ENCODE measurements at places on chromosomes 4 and X.
A peak's percentile ranks its signal among the peaks of the same experiment; 100 is the strongest.

- no peak for DNase-seq
Observed at GRCh38 chrX:56066016-56066415, 166.1 kb upstream of the KLF8 start.

DNA sequence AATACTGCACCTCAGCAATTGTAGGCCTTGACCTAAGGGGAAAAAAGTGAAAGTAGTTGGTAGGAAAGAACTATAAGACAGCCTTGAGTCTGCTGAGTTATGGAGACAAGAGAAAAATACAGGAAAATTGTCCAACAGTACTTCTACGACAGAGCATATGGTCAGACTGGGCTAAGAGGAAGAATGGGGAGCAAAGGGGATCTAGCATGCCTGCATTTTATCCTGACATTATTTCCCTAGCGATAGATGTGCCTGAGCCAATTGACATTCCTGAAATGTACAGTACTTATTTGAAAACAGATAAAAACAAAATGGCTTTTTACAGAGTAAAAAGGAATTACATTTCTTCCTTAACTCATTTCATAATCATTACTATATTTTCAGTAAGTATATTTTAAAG lies 22.2 kb downstream of the GUCY1A1 start:
- no peak for DNase-seq

DNA sequence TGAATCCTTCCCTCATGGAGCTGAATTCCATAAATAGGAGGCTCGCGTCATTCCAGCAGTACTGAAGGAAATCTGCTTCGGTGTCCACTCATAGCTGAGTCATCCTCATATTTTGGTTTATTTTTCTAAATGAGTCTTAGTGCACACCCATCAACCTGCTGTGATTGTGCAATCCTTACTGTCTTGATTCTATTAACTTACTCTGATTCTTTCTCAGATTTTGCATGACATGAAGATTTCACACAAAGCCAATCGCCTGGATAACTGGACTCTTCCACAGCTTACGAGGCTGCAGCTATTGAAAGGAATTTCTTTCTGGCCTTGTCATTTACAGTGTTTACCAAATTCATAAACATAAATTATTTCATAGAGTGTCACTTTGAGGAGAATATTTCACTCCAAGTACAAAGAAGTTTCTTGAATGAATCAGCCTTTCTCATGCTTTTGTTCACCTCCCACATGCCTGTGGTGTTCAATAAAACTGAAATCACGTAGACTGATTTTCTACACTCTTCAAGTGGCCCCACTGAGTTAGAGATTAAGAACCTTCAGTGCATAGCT lies 207.6 kb upstream of the SLITRK2 start:
- peak; percentile 75 for DNase-seq

- no peak for DNase-seq
Observed at GRCh38 chrX:16612257-16612897, 37.6 kb upstream of the S100G start.

- DNase-seq = no peak
Observed at GRCh38 chr4:6692806-6693205, 872 bp upstream of the S100P start.

- no peak for DNase-seq
Observed at GRCh38 chrX:48695925-48696300, 621 bp upstream of the SUV39H1 start.

DNA sequence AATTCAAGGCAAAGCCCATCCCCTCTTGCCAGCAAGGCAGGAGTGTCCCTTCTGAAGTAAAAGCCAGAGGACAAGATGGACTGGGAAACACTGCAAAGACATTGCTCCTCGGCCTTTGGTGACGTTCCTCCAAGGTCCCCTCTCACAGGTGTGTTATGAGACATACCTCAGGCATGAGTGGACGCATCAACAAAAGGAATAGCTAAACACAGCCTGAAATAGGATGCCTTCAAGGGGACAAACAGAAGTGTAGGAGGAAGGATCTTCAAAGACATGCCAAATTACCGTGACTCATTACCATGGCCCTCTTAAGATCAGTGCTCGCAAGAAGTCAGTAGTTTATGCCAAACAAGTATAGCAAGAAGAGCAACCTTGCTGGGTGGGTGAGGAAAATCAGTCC lies 6.0 kb upstream of the IDS start:
- DNase-seq = no peak

DNA sequence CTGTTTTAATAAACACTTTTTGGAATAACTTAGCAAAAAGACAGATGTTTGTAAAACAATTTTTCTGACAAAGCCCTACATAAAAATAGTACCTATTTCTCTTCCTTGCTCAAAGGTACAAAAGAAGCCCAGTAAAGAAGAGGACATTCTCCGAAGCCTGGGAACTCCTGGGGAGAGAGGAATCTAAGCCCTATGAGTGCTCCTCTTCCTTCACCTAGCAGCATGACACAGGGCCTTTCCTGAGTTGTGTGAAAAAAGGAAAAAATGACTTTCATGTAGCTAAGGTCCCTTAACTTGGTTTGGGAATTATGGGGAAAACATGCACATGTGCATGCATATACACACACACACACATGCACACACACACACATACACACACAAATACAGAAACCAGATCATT lies 586.9 kb downstream of the TMA16 start:
- no peak for DNase-seq

DNA sequence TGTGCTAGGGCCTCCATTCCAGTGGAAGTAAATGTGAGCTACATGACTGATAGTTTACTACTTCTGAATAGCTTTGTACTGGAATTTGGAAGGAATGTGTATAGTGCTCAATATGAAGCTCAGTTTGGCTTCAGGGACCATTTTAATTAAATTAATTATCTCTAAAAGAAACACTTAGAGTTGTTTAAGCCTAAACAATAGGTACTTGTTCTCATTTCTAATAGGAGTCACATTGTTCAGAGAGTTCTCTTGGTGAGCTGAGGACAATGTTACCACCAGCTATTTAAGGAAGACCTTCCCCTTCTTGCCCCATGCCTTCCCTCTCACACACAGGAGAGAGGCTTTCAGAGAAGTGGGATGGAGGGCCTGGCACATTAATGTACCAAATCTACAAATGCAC lies 78.3 kb downstream of the CHIC2 start:
- DNase-seq = no peak

DNA sequence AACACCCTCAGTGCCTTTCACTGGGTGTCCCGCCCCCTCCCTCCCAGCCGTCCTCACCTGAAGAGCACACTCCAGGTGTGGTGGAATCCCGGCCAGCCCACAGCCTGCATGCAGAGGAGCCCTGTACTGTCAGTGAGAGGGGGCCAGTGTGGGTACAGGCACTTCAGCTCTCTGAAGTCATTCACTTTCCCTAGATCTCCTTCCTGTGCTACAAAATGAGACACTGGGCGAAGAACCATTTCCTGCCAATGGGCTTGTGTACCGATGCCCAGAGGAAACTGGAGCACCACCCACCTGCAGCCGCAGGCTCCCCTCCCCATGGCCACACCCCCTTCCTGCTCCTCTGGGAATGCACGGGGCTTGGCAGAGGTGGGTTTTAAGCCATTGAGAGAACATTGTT lies 73.9 kb upstream of the C4orf50 start:
- DNase-seq = no peak

GRCh38 chr4:28787947-28788346 lies 1927.3 kb downstream of the STIM2 start:
- DNase-seq = no peak

DNA sequence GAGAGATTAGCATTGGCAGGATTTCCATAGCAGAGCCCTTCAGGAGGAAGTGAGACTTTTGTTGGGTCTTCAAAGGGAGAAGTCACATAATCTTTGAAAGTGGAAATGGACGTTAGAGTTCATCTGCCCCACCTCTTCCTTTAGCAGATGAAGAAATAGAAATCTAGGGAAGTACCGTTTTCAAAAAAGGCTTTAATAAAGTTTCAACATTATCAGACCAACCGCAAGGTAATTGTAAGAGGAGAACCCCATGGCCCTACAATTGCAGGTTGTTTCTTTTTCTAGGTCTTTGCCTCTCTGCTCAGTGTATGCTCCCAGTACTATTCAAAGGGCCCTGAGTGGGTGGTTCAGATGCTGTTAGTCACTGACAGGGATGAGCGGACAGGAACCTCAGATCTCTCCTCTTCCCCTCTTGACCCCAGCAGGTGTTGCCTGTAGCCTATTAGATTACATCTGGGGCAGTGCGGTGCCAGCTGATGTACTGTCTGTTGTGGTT lies 48.6 kb upstream of the AP1S2 start:
- DNase-seq = no peak

DNA sequence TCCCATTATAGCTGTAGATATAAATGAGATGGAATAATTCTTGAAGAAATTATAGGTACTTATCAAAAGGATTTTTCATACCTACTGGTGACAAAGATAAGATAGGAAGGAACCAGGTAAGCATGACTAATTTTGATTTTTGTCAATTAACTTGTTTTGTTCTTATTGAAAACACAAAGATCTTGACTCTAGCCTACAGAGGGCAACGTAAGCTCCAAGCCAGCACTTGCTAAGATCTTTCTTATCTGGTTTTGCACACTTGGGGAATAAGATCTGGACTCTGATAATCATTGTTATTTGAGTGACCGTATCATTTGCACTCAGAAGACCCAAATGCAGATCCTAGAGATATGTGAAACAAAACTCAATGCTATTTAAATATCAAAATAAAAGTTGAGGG lies 223.4 kb downstream of the VEGFC start:
- no peak for DNase-seq

DNA sequence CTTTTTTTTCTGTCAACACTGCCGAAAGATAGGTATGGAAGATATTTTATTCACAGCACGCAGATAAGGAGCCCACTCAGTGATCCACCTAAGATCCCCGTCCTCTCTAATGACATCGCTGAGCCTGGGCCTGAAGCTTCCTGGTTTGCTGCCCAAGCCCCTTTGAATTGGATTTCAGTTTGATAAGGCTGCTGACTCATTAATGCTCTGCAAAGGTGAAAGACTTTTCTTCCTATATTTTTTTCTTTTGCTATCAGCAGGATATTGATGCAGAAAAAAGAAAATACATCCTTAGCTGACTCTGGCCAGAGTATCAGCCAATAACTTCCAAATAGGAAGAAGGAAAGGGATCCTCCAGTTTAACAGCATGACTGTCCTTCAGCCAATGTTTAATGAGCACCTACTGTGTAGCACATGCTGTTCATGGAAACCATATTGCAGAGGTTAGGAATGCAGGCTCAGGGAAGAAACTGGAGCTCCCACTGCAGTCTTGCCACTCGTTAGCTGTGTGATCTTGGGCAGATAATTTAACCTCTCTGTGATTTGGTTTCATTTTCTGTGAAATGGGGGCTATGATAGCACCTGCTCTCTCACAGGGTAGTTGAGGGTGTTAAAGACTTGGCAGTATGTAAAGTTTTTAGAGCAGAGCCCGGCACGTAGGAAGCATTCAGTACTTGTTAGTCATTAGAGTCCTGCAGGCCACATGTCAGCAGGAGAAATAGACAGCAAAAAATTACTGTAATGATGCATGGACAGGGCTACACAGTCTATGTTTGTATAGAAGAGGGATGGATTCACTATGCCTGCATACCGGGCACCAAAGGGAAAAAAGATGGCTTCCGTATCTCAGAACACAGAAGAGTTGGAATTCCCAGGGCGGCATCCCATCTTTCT lies 39.3 kb downstream of the EVC start:
- peak; percentile 75 for DNase-seq

DNA sequence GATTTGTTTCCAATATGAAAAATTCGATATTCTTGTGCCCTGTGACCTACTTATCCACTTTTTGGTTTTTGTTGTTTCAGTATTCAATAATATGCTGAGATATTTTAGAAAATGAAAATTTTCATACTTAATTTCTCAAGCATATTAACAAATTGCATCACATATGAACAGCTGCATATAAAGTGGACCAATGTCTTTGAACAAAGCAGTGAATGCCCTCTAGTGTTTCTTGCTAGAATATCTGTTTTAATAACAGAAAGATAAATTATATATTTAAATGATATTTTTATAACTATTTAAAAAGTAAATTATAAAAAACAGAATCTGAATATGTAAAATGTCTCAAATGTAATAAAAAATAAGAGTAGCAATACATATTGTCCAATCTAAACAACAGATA lies 31.7 kb upstream of the INTU start:
- DNase-seq = no peak

GRCh38 chrX:153365670-153366069 lies 31.7 kb downstream of the ZNF275 start:
- DNase-seq = no peak

Data from RCC 7860 (cell line).